ENCODE measurements at places on chromosomes 1 and 21.

DNA sequence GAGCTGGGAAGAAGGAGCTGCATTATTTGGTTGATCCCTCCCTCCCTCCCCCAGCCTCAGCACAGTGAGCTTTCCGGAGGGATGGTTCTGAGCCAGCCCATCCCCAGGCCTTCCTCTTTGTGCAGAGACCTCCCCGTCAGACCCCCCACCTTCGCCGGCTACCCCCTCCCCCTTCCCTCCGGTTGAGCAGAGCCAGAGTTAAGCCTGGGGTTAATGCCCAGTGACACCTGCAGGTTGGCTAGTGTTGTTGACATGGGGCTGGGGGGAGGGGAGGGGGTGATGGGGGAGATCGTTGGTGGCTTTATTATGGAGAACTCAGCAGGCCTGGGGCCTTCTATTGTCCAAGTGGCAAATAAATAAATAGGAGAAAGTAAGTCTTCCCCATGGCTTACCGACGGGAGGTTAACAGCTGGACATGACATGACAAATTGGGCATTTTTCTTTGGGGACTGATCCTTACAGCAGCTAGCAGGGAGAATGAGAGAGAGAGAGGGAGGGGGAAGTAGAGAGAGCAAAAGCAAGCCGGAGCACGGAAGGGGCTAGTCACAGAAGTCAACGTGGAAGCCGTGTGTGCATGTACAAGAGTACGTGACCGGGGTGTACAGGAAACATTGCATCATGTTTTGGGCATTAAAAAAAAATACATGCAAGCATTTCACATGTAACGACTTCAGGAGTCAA is 131.1 kb downstream of the TMEM53 start:
- DNase-seq = no peak

GRCh38 chr1:247419336-247419735 is 3.4 kb downstream of the NLRP3 start:
- no peak for DNase-seq

DNA sequence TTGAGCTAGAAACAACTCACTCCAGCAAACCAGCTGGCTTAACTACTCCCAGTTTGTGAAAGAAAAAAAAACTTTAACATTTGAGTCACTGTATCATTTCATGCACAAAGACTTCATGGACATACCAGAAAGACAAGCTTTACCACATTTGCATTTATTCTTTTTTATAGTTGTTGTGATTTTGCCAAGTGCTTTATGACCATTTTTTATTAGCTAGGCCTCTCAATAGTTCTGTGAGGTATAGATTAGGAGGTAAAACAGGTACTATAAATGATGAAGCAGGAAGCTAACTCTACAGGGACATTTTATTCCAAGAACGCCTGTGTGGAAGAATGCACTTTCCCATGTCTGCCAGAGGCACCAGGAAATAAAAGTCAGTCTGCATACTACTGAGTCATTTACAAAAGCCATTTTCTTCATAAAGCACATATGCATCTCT is 8.2 kb upstream of the DENND1B start:
- DNase-seq = no peak

- DNase-seq = no peak
Observed at GRCh38 chr21:25788677-25789076, 53.9 kb downstream of the GABPA start.

DNA sequence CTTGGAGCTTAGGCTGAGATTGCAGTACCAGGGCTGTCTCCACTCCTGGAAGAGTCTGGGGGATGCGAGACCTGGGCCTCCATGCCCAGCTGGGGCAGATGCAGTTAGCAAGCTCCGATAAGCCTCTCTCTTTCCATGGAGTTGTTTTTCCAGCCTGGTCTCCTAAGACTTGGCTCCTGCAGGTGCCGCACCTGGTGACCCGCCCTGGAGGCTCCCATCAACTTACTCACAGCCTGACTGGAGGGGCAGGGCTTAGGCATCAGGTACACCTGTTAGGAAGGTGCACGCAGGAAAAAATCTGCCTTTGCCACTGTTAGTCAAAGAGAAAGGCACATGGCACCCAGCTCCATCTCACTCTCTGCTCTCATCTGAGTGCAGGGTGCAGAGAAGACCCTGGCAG is 198.1 kb upstream of the TMEM51 start:
- no peak for DNase-seq

DNA sequence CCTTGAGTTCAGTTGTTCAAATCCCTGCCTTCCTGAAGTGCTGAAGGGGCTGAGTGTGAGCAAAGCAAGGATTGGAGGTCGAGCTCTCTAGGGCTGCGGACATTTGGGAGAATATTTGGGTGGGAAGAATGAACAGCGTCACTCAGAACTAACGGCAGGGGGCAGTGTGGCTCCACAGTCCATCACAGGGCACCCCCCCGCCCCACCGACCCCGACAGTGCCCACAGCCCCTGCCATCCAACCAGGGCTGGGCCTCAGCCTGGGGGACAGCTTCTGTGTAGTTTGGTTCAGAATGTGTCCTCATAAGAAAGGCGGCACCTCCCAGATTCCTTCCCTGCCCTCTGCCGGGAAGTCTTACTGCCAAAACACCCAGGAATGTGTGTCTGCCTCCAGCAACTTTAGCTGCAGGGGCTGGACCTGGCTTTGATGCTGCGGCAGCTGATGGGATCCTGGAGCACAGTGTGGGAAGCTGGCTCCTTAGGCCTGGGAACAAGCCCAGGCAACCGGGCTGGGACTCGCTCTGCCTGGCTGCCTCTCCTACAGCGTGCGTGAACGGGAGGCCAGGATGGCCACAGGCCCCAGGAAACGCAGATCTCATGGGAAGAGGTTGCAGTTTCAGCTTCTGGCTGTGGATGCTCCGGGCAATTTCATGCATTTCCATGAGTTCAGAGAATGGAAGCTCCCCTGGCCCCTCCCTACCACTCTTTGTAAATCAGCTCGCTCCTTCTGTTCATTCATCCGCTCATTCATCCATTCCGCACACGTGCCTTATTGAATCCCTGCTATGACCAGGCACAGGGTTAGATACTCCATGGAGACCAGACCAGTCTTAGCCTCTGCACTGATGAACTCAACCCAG is 104.9 kb upstream of the TMPRSS2 start:
- DNase-seq = no peak

DNA sequence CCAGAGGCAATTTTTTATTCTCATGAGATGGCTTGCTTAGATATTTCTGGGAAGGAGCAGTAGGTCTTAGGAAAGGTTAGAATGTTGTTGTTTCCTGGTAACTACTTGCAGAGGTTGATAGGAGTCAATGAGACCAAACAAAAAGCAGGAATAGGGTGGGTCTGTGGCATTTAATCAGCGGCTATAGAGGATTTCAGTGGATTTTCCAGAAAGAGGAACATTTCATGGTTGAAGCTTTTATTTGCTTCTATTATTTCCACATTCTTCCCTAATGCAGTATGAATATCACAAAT is 111.3 kb upstream of the PALMD start:
- DNase-seq = no peak

DNA sequence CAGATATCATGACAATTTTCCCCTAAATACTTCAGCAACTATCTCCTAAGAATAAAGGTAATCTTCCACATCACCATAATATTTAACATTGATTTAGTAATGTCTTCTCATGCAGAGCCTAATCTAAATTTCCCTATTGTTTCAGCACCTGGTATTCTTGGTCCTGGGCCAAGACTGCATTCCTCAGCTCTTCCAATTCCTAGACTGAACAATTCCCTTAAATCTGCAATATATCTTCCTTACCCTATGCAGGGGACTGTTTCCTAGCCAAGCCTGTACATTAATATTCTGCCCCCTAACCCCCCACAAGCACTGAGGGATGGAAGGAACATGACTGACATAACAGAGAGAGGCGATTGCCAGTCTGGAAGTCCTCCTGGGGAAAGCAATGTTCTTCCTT is 28.7 kb upstream of the DISP1 start:
- DNase-seq = no peak

- peak; percentile 8 for DNase-seq
Observed at GRCh38 chr1:77978293-77978968, 441 bp downstream of the FUBP1 start.

DNA sequence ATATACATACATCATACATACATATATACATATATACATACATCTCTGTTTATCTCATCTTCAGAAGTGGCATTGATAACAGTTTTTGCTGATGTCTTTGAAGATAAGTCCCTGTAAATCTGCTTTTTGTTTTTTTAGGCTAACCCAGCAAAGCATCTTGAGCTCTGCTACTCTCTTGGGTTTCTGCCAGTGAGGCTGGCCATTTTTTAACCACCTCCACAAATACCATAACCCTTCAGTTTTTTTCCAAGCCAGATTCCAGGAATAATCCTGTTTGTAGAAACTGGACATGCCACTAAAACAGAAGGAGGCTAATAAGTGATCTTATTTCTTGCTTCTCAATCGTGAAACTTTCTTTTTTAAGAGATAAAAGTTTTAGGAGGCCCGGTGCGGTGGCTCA is 21.6 kb downstream of the SDHC start:
- DNase-seq = no peak

DNA sequence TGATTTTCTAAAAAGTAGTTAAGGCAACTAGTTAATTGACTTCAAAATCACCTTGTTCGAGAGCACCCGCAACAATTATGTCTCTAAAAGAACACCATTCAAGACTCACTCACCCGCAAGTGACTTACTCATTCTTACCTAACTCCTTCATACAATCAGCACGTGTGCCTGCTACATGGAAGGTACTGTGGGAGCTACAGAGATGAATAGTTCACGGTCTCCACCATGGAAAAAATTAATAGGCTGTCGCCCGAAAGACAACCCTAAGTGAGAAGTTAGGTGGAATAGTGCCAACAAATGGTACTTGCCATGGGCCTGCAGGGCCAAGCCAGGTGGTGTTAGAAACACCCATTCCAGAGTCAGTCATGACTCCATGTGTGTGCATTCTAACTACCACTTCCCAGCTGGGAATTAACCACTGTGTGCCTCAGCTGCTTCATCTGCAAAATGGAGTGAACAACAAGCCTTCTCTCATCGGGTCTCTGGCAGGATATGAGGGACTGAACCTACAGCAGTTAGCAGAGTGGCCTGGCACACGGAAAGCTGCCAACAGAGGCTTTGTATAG is 7.1 kb downstream of the SSBP3 start:
- no peak for DNase-seq

DNA sequence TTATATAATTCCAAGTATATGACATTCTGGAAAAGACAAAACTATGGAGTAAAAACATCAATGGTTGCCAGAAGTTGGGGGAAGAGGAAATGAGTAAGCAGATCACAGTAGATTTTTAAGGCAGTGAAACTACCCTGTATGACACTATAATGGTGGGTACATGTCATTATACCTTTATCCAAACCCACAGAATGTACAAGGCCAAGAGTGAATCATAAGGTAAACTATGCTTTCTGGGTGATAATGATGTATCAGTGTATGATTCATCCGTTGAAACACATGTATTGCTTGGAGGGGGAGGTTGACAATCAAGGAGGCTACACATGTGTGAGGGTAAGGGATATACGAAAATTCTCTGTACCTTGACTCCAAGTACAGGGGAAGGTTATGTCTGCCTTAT is 862.7 kb downstream of the PLA2G4A start:
- DNase-seq = no peak

DNA sequence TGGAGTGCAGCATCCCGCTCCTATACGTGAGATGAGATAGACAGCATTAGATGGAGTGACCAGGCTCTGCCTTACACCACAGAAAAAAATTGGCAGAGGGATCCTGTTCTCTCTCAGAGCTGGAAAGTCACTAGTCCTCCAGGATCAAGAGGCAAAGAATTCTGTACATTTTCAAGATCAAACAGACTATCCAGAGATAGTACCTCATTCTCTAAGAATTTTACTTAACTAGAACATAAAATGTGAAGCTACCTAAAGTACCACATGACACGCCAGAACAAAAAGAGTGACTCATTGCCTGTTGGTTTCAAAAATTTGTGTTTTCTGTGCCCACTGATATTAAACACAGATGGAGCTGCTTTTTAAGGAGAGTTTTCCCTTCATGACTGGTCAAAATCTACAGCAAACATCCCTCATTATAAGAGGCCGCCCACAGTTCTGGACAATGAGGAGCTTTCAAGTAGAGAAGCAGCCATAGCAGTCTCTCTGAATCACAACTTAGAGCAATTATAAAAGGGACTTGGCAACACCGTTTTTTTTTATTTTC is 32.3 kb downstream of the CD160 start:
- DNase-seq = no peak

DNA sequence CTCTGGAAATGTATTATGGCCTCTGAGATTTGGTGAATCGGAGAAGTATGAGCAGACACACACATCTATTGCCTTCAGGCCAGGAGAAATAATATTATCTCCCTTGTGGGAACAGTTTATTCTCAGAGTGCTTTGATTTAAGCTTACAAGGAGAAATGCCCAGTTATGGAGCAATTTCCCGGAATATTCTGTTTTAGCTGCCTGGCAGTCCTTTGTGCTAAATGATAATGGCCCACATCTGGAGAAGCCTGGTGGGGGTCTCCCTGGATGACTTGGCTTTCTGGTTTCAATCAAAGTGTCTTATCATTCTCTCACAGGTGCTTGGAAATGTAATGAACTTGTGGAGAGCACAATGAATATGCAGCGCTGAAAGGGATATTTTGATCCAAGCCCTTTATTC is 389.6 kb upstream of the USP24 start:
- DNase-seq = no peak

- no peak for DNase-seq
Observed at GRCh38 chr1:162009501-162010174, 14.0 kb downstream of the OLFML2B start.

GRCh38 chr1:14508613-14509012 is 89.9 kb upstream of the KAZN start:
- DNase-seq = no peak

- no peak for DNase-seq
Observed at GRCh38 chr1:212669600-212669999, 30.0 kb downstream of the BATF3 start.

DNA sequence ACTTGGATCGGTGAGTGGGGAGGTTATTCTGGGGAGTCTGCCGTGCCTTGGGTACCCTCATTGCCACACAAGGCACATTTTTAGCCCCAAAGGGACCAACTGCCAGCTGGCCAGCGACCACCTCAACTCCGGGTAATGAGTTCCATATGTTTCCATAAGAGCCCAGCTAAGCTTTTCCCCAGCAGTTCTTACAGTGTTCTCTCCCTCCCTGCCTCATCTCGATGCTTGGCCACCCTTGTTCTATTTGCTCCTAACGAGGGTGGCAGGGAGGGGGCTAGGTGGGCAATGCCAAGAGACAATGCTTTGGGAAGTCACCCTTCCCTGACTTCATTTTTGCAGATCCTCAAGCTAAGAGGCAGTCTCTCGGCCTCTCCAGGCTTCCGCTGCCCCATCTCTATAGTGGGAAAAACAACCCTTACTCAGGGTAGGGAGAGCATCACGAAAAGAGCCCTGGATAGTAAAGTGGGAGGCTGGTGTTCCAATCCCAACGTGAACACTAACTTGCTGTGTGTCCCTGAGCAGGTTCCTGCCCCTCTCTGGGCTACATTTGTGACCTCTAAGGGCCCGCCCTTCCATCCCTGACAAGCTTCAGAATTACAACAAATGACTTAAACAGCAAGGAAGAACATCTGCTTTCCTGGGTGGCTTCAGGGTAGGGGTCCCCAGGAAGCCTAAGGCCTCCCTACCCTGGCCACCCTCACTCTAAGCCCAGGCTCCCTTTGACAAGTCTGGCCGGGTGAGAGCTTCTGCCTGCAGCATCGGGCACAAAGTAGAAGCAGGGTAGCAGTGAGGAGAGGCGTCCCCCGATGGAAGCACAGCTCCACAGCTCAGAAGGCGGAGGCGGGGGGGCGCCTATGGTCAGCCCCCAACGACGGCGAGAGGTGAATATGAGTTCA is 5.8 kb downstream of the ID3 start:
- no peak for DNase-seq

Data from NCI-H1930 (cell line).